ENCODE measurements at places on chromosomes 2 and 18. TPM values are rescaled to one million over a fixed set of nuclear protein-coding genes. Genes with fewer than 3 reads are reported as not detected.

DNA sequence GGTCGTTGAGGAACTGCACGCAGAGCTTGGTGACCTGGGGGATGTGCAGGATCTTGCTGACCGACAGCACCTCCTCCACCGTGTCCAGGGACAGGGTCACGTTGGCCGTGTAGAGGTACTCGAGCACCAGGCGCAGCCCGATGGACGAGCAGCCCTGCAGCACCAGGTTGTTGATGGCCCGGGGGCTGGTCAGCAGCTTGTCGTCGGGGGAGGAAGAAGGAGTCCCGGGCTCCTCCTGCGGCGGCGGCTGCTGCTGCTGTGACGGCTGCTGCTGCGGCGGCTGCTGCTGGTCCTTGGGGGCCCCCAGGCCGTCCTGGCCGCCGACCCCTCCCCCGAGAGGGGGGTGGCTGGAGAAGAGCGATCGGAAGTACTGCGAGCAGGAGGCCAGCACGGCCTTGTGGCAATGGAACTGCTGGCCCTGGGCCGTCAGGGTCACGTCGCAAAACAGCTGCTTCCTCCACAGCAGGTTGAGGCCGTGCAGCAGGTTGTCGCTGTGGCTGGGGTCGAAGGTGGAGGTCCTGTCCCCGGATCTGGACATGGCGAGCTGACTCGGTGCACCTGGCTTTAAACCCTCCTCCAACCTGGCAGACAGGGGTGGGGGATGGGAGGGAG is 2.7 kb downstream of the KLHL14 start:
- no peaks in the 10 kb centered on the region for H3K36me3 ChIP-seq
- no peak for DNase-seq
- no peak overlapping the region for H3K27ac ChIP-seq
- H3K4me3 ChIP-seq, result no peak overlapping the region

DNA sequence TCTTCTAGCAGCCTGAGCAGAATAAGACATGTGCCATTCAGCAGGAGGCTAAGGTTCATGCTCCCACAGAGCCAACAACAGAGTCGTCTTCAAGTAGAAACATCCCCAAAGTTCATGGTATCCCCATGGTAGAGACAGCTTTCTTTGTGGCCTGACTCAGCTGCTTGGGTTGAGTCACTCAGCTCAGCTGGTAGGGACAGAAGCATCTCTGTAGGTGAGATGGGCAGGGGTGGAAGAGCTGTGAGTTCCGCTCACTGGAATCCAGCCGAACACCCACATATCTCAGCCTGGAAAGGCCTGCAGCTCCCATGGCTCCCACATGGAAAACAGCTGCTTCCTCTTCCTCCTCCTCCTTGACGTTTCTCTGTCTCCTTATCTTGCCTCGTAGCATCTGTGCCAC is 792.7 kb downstream of the RNF144A start:
- H3K27me3 ChIP-seq, result no peaks in the 10 kb centered on the region
- H3K27ac ChIP-seq, result no peak overlapping the region
- no peak overlapping the region for H3K4me3 ChIP-seq
- no peaks in the 10 kb centered on the region for H3K4me1 ChIP-seq

DNA sequence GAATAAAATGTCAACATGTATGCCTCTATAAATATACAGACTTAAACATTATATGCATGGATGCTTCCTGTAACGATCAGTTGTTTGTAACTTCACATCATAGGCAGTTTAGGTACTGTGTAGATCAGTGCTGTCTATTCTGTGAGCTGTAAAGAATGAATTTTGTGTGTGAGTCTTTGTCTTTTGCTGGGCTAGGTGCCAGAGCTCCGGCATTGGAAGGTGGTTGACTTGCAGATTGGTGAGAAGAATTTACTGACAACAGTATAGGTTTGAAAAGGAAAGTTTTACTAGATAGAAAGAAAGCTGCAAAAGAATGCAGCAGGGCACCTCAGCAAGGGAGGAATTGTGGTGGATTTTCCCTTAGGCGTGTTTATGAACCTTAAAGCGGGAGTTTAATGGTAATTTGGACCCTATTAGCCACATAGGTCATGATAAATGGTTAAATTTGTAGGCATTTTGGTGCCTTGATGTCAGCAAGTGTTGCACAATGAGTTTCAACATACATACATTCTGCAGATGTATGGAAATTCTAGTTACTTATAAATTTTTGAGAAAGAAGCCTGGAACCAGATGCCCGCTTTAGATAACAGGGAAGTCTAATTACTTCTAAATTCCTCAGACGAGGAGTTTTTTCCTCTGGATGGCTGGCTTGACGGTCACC is 6.7 kb upstream of the QPCT start:
- no peak for DNase-seq
- no peaks in the 10 kb centered on the region for H3K27me3 ChIP-seq
- no peaks in the 10 kb centered on the region for H3K36me3 ChIP-seq
- no peak overlapping the region for H3K27ac ChIP-seq

DNA sequence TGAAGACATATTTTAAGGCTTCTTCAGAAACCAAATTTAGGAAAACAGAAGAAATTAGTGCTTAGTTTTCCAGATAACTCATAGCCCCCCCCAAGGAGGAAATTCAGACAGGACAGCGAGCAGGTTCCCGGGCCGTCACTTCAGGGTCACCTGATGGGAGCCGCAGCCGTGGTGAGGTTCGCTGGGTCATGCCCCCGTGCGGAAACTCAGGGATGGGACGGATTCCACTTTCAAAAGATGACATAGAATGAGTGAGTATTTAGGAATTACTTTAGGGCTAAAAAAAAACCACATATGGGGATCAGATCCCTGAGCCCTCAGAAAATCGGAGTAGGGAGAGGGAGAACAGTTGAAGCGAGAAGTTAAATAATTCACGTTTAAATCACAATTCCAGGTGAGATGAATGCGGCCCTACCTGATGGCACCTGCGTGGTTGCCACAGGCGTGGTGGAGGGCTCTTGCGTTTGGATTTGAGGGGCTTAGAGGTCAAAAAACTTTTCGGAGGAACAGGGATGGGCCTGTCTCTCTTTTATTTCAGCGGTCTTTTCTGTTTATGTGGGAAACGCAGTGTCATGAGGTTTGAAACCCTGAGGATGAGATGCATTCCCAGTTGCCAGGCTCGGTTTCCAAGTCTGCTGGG is 114.4 kb downstream of the NFATC1 start:
- H3K27me3 ChIP-seq, result no peaks in the 10 kb centered on the region
- no peak overlapping the region for H3K27ac ChIP-seq
- H3K4me3 ChIP-seq, result no peak overlapping the region
- no peak for DNase-seq

The SIX3 gene
- not detected for total RNA-seq

DNA sequence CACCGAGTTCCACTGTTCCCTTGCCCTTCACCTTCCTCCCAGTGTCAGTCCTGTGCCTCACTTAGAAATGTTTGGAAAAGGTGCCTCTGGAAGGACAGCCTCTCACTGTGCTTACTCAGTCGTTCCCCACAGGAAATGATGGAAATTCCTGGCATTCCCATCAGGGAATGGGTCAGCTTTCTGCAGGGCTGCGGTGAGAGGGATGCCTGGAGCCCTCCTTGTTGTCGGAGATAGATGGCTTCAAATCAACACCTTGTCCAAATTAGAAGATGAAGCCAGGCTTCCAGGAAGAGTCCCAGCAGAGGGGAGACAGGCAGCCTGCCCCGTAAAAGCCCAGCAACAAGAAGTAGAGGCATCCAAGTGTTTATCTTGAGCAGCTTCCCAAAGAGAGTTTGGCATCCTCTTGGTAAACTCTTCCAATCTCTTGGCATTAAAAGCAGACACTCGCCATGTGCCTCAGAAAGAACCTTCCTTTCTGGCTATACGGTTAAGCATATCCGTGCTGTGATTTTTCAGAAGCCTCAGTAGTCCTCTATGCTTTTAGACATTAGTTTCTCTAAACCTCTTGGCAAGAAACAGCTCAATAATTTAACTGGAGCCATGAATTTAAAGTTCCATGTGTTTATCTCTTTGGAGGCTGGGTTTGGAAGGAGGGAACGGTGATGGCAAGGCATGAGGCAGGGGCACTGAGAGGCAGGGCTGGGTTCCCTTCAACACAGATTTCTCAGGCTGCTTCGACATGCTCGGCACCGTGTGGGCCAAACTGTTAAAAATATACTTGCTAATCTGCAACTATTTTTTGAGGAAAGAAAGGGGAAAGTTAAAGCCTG is 25.1 kb downstream of the COLEC12 start:
- H3K27ac ChIP-seq, result no peak overlapping the region
- DNase-seq, result no peak
- peaks cover 6% of the 10 kb centered on the region for H3K27me3 ChIP-seq
- H3K4me3 ChIP-seq, result no peak overlapping the region

The SERPINB13 gene
- total RNA-seq, result not detected

- no peak for DNase-seq
- H3K36me3 ChIP-seq, result no peaks in the 10 kb centered on the region
- no peak overlapping the region for H3K27ac ChIP-seq
These were observed 253.5 kb downstream of the ACKR3 start for GRCh38 chr2:236823041-236823629.

DNA sequence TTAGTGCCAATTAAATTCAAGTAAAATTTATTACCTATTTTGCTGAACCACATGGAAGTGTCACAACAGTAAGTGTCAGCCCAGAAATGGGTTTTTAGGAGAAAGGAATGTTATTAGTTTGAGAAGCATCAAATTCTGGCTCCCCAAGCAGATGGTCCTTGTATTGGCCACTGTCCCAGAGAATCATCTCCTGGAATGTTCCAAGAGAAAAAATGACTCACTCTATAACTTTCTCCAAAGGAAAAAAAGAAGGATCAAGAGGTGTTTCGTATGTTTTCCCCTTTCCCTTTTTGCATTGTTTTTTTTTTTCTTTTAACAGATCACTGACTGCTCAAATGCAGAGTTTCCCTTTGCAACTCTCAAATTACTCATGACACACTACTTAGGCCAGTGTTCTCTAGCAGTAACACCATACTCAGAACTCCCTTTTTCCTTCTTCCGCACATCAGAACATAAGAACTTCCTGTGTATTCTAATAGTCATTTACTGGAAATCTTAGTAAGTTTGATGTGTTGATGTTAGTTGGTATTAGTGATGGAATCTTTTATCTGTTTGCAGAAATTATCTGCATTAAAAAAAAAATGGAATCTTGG is 390.3 kb downstream of the GPD2 start:
- no peaks in the 10 kb centered on the region for H3K4me1 ChIP-seq
- no peak overlapping the region for H3K27ac ChIP-seq
- H3K4me3 ChIP-seq, result no peak overlapping the region
- H3K36me3 ChIP-seq, result no peaks in the 10 kb centered on the region

- DNase-seq, result no peak
- no peaks in the 10 kb centered on the region for H3K4me1 ChIP-seq
- H3K27me3 ChIP-seq, result no peaks in the 10 kb centered on the region
- no peak overlapping the region for H3K27ac ChIP-seq
- no peaks in the 10 kb centered on the region for H3K36me3 ChIP-seq
- H3K4me3 ChIP-seq, result no peak overlapping the region
These were observed 66.5 kb downstream of the COLEC12 start for GRCh38 chr18:433960-434359.

The PNPT1 gene
- total RNA-seq, result 29.3 TPM

The CMPK2 gene
- 9.1 TPM for total RNA-seq

GRCh38 chr18:66655407-66655806 is 51.5 kb upstream of the CDH19 start:
- H3K36me3 ChIP-seq, result no peaks in the 10 kb centered on the region
- no peak overlapping the region for H3K4me3 ChIP-seq
- DNase-seq, result no peak
- no peak overlapping the region for H3K27ac ChIP-seq

GRCh38 chr2:138112536-138112935 is 148.3 kb downstream of the HNMT start:
- DNase-seq, result no peak
- no peak overlapping the region for H3K27ac ChIP-seq
- H3K4me1 ChIP-seq, result no peaks in the 10 kb centered on the region
- no peaks in the 10 kb centered on the region for H3K36me3 ChIP-seq
- no peak overlapping the region for H3K4me3 ChIP-seq

DNA sequence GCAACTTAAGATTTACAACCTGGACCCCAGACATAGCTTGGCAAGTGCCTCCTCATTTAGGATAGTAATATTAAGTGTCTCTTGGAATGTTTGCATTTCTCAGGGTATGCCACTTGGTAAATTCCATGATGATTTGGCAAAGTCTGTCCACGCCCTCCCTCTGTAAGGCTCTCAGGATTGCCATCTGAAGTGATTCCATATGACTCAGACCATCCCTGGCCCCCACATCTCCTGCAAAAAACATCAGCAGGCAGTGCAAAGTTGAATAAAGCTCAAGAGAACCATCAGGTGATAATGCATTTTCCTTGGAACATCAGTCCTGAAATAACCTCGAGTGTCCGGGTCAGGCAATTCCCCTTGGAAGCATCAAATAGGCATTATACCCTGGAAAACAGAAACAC is 27.1 kb upstream of the PIEZO2 start:
- no peak overlapping the region for H3K4me3 ChIP-seq
- no peaks in the 10 kb centered on the region for H3K4me1 ChIP-seq
- no peak overlapping the region for H3K27ac ChIP-seq
- no peak for DNase-seq

DNA sequence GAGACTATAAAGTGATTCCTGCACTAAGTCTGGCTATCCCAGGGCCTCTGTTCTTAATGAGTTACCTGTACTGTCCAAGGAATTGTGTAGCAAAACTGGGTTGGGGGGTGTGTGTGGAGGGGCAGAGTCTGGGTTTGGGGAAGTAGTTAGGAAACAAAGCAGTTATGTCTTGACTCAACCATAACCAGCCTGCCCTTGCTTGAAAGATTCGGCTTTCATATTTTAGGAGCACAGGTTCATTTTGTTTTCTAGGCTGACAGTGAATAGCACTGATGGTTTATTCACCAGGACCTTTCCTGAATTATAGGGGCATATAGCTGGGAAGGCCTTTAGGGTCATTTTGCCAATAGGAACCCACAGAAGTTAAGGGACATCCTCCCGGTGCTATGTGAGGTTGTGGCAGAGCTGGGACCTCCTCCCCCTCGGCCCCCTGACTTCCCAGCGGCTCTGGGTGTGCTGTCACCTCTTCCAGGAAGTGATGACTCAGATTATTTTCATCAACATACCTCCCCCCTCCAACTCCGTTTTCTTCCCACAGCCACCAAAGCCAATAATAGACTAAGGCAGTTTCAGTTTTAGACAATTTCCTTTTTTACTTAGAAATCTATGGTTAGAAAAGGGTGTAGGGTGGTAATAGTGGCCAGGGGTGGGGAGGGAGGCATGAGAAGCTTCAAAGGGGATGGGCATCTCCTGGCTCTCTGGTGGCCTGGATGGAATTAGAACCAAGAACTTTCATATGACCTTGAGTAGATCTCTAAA is 44.8 kb downstream of the SETBP1 start:
- peaks cover 9% of the 10 kb centered on the region for H3K4me1 ChIP-seq
- H3K36me3 ChIP-seq, result no peaks in the 10 kb centered on the region
- DNase-seq, result peak; percentile 29
- peak overlapping the region; percentile 83 for H3K27ac ChIP-seq

The CHAC2 gene
- total RNA-seq, result 2.7 TPM
